ENCODE measurements at places on chromosomes 6 and 20. TPM values are rescaled to one million over a fixed set of nuclear protein-coding genes. Genes with fewer than 3 reads are reported as not detected.

OPRM1 gene
- polyA plus RNA-seq, result 0.05 TPM

- DNase-seq, result no peak
Measured at GRCh38 chr6:26502626-26503025, 2.5 kb downstream of the BTN1A1 start.

- no peak for DNase-seq
Measured at GRCh38 chr20:62367136-62367632, at the start of gene LAMA5. Gene LAMA5, minus strand, starts transcription at chr20:62367312. Its CDS starts 67 bp downstream, at chr20:62367245.

DNA sequence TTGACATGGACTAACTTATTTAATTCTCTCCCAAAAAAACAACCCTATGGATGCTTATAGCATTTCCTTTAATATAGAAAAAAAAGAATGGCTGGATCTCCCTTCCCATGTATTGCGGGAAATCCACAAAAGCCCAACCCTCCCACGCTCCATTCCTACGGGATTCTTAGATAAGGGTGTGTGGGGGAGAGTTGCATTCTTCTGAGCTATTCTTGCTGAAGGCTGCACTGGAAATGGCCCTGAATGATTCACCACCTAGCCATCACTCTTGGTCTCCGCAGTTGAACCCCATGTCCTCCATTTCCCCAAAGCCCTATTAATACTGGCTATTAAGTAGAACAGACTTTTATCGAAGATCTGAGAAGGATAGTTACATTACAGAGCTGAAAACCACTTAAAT, 41.9 kb upstream of the ADGRF5 start:
- no peak for DNase-seq

DNA sequence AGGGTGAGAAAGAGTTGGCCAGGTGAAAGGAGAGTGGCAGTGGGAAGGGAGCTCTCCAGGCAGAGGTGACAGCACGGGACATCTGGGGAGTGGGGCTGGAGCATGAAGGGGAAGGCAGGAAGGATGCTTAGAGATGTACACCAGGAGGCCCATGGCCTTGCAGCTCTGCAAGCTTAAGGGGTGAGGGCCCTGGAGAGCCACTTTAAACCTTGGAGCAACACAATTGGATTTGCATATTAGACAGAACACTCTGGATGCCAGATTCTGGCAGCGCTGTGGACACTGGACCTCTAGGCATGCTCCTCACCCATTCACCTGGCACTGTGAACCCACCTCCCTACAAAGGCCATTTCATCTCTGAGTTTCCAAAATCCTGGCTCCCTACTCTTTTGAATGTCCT, 3.7 kb upstream of the CD40 start:
- DNase-seq, result no peak
